ENCODE measurements at places on chromosomes 6 and 20.

DNA sequence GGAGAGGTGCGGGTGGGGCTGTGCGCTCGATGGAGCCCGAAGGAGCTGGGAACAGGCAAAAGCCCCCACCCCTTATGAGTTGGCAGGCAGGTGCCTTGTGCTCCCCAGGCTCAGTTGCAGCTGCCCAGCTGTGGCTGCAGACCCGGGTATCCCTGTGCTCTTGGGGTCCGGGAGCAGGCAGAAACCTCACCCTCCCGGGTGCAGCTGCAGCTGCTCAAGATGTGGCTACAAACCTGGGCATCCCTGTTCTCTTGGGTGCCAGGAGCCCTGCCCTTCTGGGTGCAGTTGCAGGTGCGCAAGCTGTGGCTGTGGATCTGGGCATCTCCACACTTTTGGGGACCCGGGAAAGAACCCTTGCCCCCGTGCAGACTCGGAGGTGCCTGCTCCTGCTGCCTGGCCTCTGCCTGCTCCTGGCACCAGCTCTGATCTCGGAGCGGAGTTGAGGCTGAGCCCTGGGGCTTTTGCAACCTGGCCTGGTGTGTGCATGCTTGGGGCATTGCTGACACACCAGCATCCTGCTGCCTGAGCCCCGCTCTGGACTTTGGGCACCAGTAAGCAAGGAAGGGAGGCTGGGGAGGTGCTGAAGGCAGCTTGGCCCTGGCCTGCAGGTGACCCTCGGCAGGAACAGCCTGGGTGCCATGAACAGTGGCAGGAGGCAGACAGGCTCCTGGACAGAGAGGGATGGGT is 21.6 kb downstream of the OR2J3 start:
- DNase-seq: no peak

DNA sequence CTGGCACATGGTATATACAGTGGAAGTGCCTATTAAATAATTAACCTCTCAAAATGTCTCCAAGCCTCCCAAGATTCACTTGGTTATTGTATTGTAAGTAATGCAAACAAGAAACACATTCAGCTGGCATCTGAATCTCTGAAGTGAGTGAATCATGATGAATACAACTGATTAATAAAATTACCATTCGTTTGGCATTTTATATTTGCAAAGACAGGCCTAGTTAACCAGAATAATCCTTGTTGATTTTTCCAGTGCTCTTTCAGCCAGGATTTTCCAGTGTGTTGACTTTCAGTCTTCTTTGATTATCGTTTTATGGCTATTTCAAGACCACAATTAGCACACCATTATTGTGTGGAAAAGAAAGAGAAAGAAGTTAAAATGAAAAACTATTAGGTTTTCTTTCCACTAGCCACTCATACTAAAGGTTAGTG is 20.3 kb downstream of the SLC22A2 start:
- no peak for DNase-seq

GRCh38 chr6:22028403-22029090 is 268.3 kb downstream of the PRL start:
- DNase-seq: no peak

DNA sequence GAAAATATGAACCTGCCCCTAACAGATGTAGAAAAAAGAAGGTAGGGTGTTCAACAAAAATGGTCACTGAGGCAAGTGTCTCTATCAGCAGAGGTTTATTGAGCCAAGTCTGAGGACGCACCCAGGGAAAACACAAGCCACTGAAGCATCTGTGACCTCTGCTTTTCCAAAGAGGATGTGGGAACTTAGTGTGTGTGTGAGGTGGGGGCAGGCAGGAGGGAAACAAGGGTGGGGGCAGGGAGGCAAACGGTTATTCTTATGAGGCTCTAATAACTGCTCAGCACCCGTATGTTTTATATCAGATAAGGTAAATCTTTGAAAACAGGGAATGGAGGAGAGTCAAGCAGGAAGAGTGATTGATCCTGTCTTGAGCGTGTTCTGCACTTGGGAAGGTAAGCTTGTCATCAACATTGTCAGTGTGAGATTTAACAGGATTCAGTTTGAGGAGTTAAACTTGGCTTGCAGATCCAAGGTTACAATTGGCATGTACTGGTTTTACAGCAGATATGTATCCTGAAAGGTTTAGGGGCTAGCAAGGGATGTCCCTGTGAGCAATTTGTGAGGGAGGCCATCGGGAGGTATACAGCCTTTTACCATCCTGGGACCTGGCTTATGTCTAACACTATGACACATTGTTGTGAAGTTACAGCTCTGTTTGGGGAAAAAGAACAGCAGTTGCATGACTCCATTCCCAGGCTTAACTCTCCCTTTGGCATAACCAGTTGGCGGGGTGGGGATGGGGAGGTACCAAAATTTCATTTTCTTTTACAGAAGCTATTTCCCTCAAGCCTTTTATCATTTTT is 33.7 kb downstream of the NINL start:
- no peak for DNase-seq

- no peak for DNase-seq
These were observed 1013.7 kb upstream of the MAP3K7 start for GRCh38 chr6:91600561-91600960.

Measured in NCI-H226 (cell line).